ENCODE measurements at places on chromosomes 16 and 17.
A peak's percentile ranks its signal among the peaks of the same experiment; 100 is the strongest.

- no peak for DNase-seq
Observed at GRCh38 chr16:63978240-63978639, 1143.6 kb downstream of the CDH11 start.

DNA sequence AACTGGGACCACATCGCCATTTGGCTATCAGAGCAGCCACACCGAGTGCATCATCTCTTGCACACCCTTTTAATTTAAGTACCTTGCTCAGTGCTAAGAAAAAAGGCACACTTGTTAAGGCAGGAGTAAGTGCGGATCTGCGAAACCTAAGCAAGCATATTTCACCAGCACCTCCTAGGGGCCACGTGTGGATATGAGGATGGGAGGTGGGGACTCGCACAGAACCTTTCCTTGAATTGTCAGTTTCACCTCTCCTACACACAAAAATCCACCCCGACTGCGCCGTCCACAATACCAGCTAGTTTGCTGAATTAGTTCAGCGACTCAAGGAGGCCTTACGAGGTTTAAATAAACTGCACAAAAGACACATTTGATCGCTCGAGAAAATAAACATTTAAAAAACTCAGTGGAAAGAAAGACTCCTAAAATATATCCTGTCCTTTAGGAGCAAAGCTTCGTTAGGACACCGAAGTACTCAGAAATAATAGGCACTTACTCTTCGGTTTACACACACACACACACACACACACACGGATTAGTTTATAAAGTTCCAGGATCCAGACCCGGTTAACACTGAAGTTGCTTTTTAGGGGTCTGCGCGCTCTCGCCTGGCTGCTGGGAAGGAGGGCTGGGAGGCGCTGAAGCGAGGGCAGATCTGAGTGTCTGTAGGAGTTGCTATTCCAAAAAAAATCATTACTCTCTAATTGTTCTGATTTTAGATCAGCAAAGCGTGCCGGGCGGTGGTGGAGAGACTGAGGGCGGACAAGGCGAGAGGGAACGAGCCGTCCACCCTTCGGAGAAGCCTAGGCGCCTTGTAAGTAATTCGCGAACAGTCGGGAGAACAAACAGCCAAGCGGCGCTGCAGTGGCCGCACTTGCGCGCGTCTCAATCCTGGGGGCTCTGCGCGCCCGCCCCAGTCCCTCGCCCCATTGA lies 1.0 kb upstream of the KCNJ2 start:
- no peak for DNase-seq

GRCh38 chr16:1769402-1770300 lies 1.7 kb downstream of the NME3 start:
- DNase-seq = no peak

- no peak for DNase-seq
Observed at GRCh38 chr17:774313-774584, 7.8 kb downstream of the GLOD4 start.

DNA sequence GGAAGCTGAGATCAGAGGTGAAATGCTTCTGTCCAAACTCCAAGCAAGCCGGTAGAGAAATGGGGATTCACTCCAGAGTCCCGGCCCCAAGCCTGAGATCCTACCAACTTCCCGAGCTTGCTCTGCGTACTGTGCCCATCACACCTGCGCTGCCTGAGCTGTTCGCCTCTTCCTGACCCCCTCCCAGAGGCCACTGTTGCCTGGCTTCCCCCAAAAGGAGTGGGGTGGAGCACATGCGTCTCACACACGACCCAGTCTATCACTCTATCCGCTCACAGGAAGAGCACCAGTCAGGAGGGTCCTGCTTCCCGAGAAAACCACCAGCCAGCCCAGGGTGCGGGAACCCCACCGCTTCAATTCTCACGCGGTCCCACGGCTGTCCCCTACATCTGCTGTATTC lies 13.5 kb upstream of the C16orf95 start:
- DNase-seq = no peak

GRCh38 chr17:48074322-48075081 lies 26.3 kb downstream of the NFE2L1 start:
- DNase-seq = peak; percentile 80

- DNase-seq = no peak
Observed at GRCh38 chr16:50501251-50501650, 46.9 kb upstream of the NKD1 start.

DNA sequence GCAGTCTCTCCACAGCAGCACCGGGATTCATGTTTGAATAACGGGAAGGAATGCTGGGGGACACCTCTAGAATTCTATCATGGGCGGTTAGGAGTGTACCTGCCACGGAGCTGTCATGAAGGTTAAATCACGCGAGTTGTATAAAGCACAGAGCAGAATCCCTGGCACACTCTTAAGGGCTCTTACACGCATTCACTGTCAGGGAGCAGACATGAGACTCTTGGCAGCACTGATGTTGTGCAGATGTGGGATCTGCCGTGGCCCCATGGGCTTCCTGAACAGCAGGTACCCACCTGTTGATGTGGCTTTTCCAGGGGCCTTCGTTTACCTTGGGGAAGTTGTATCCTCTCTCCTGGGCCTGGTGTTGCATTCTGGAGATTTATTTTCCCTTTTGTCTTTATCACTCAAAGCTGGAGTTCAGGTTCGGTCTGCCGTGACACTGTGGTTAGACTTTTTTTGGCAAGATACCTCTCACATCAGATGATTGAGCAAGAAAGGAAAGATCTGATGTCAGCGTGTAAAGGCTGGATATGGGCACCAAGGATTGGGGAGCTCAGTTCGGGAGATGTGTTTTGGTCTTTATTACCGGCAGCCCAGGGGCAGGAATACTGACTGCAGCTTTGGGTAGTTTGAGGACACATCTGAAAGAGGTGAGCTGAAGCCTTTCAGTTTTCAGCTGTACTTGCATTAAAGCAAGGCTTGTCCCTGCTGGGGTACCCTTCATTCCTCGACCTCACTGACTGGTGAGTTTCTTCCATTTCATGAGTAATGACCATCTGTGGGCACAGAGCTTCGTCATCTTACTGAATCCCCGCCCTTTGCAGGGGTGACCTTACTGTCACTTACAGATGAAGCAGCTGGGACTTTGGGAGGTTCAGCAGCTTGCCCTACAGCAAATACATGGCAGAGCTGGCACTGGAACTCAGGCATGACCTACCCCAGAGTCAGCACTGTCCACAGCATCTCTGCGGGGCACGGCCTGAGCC lies 19.3 kb downstream of the KNOP1 start:
- no peak for DNase-seq

GRCh38 chr16:48409839-48410632 lies 24.8 kb upstream of the SIAH1 start:
- DNase-seq = no peak

GRCh38 chr16:47375423-47375822 lies 85.4 kb downstream of the ITFG1 start:
- no peak for DNase-seq

DNA sequence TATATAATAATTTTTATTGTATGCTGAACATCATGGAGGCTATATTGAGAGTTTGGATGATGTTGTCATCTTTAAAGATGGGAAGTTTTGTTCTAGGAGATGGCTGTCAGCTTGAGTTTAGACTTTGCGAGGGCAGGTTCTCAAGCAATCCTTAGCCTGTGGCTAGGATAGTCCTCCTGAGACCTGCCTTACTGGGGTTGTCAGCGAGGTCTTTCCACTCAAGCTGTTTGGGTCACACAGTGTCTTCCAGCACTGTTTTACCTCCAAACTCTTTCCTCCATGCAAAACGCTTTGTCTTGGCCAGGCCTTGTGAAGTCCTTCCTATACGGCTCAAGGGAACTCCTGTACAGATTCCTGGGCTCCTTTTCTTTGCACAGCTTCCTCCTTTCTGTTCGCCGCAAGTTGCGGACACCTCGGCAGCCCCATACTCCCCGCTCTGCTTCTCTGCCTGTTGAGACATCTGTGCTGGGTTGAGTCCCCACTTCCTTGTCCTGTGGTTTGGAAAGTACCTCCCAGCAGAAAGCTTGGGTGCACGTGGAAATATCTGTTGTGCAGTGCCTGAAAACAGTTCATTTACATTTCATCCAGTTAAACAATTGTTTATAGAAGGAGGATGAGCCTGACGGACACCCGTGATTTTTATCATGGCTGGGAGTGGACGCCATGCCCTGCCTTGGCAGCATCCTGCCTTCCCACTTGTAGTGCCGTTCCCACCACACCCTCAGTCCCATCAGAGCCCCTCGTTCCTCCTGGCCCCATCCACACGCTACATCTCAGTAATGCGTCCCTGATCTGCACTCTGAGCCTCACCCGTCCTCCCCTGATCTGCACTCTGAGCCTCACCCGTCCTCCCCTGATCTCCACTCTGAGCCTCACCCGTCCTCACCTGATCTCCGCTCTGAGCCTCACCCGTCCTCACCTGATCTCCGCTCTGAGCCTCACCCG lies 55.0 kb upstream of the CBFA2T3 start:
- peak; percentile 62 for DNase-seq

GRCh38 chr16:70714581-70715054 lies 28.8 kb upstream of the MTSS2 start:
- no peak for DNase-seq

DNA sequence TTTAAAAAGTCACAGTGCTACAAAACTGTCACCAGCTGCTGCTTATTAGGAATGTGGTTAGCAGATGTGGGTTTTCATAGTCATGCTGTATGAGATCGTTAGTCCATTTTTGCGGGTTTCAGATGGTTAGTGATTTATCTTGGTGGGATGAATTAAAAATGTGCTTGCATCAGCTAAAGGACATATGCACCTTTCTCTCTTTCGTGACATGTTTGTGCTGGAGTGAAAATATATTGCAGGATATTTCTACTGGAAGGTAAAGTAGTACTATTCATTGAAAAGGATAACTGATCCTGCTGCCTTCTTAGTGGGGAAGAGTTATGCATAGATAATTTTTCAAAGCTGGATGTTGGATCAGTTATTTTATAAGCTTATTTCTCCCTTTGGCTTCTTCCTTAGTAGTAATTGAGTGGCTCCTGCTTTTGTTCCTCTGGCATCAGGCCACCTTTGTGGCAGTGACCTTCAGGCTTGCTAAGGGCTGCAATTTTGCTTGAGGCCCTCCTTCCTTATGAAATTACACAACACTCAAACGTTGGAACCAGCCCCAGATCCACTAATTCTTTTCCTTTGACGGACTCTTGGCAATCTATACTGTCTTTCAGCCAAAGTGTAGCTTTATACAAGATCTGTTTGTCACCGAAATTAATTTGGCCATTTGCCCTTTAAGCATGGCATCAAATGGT lies 7.5 kb upstream of the SNTB2 start:
- no peak for DNase-seq

DNA sequence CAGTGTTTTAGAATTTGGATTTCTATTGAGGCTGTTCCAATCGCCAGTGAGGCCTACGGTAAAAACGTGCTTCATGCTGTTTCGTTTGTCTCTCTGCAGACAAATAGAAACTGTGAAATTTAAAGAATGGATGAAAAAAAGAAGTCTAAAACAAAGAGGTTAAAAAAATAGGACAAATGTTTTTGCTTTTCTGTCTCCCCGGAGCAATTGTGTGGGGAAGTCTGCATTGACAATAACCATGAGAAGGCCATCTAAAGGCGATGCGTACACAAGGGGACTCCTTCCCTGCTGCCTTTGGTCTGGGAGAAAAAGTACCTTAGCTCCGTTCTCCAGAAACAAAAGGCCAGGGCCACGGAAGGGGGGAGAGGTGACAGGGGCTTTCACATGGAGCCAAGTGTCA lies 4.6 kb upstream of the ZFHX3 start:
- no peak for DNase-seq

GRCh38 chr17:28174352-28175046 lies 132.0 kb downstream of the NLK start:
- peak; percentile 5 for DNase-seq

DNA sequence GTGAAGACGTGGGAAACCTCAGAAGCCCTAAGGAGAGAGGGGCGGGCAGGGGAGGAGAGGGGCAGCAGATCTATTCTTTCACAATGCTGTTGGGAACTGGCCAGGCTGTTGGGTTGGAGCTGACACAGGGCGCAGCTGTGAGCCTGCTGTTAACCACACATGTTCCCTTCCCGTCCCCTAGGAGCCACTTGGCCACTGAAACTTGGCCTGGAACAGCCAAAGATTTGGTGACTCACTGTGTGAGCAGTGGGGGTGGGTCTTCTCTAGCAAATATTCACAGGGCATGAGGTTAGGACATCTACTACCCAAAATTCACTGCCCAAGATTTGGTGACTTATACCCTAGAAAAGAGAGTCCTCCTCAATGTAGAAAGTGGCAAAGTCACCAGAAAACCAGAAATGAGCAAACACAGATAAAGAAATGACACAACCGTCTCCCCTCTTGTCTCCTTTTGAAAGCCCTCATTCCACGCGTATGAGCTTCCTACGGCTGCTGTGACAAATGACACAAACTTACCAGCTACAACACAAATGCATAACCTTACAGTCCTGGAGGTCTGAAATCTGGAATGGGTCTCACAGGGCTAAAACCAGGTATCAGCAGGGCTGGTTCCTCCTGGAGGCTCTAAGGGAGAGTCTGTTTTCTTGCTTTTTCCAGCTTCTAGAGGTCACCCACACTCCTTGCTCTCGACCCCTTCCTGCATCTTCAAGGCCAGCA lies 6.3 kb downstream of the TBC1D16 start:
- DNase-seq = no peak

GRCh38 chr17:75814900-75815373 lies 29.3 kb downstream of the UNC13D start:
- no peak for DNase-seq

GRCh38 chr17:17763734-17764133 lies 73.1 kb downstream of the SREBF1 start:
- DNase-seq = no peak

GRCh38 chr16:89319886-89320781 lies 102.6 kb downstream of the ZNF778 start:
- peak; percentile 46 for DNase-seq

DNA sequence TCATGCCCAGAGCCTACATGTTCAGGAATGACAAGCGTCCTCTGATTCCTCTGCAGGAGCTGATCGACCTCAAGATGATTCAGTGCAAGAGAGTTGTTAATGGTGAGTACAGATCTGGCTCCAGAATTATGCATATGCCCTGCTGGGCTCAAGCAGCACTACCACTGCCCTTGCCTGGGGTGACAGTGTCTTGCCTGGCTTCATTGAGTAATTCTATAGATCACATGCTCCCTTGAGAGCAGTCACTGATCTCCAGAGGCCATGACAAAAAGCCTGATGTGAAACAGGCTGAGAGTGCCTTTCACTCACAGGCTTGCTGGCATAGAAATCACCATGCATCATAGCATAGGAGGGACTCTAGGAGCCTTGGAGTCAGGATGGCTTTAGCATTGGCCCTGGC lies 26.4 kb downstream of the DUS2 start:
- DNase-seq = no peak
